Erythroblast (primary cell): ENCODE measurements at places on chromosomes 2 and 18.
A peak's percentile ranks its signal among the peaks of the same experiment; 100 is the strongest.

DNA sequence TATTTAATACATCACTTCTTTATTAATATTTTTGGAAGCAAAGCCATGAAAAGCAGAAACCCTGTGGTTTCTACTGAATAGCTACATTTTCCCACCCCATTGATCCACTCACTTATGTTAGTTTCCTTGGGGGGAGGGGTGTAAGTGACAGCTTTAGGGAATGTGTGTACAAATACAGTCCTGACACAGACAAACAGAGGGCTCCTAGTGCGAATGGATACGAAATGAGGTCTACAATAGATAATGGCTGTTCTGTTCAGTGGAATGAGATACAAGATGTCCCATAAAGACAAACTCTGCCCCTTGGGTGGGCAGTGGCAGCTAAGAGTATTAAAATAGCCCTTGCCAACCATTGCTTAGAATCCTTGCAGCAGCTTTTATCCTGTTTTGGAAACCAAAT is 312.9 kb downstream of the NCKAP5 start:
- no peak for DNase-seq

- DNase-seq = no peak
Measured at GRCh38 chr2:37652199-37652640, 19.2 kb downstream of the CDC42EP3 start.

DNA sequence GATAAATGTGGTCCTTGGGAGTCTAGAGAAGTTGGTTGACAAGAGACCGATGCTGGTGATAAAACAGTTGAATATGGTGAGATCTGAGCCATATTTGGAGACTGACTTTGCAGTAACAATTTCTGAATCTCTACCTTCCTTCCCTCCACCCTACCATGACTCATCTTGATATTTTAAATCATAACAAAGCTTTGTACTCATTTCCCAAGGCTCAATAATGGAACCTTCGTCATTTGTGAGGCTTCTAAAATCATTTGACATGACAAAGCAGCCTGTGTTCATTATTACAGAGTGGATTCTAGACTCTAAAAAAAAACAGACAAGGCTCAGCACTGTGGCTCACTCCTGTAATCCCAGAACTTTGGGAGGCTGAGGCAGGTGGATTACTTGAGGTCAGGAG is 38.5 kb upstream of the PDCL3 start:
- no peak for DNase-seq

DNA sequence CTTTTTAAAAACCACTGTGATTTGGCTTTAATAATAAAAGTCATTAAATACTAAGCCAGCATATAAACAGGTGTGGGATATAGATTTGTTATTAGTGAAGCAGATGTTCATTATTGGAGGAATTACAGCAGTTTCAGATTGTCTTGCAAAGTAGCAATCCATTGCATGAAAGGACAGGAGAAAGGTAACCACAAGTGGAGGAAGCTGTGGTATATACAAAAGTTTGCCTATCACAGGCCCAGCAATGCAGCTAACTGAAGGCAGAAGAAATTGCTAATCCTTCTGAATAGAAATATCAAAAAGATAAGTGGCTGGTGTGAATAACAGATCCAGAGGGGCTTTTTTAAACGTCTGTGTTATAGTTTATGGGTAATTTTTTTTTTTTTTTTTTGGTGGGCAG is 199.4 kb downstream of the ZNF385B start:
- DNase-seq = no peak

DNA sequence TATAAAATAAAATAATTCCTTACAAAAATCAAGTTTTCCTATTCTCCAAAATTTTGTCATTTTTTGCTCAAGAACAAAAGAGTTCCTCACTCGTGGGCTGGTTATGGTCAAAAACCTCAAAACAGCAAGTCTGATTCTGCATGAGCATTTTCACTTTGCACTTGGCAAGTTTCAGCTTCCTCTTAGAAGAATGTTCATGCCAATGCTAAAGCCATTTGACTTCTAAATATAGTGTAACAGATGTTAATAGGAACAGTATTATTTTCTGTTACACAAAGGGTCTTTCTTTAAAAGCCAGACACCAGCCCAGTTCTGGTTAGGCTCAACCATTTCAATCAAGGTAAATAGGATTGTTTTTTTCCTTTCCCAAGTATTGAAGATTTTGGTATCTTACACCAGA is 261.3 kb upstream of the CCDC68 start:
- DNase-seq = no peak

- peak; percentile 9 for DNase-seq
Measured at GRCh38 chr2:217162533-217162932, 302.7 kb upstream of the TNP1 start.

DNA sequence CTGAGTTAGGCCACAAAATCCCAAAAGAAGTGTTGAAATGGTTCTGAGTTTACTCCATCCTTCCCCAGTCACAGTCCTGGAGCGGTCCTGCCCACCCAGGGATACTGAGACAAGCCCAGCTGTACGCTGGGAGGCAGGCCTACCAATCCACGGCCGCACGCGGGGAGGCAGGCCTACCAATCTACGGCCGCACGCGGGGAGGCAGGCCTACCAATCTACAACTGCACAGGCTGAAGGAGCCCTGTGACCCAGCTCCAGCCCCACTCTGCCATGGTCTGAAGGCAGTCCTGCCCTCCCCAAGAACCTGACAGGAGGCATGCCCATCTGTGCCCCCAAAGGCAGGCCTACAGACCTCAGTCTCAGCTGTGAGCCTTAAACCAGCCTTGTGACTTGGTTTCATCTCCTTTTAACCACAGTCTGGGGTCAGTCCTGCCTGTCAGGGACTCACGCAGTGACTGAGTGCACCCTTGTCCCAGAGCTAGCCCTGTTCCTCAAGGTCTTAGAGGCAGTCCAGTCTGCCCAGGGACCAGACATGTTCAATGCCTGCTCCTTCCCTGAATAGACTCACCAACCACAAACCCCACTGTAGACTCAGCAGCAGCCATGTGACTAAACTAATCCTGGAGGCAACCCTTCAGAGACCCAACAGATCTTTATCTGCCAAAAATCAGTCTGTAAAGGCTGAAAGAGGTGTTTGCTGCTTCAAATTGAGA is 36.8 kb downstream of the GPC1 start:
- DNase-seq = no peak

- DNase-seq = no peak
Measured at GRCh38 chr2:39145906-39146421, 25.1 kb upstream of the SOS1 start.

- DNase-seq = no peak
Measured at GRCh38 chr2:213104092-213104902, 47.1 kb downstream of the IKZF2 start.

- no peak for DNase-seq
Measured at GRCh38 chr18:59993560-59993959, 93.8 kb downstream of the PMAIP1 start.

- DNase-seq = no peak
Measured at GRCh38 chr18:62665188-62665587, 50.2 kb upstream of the PHLPP1 start.

DNA sequence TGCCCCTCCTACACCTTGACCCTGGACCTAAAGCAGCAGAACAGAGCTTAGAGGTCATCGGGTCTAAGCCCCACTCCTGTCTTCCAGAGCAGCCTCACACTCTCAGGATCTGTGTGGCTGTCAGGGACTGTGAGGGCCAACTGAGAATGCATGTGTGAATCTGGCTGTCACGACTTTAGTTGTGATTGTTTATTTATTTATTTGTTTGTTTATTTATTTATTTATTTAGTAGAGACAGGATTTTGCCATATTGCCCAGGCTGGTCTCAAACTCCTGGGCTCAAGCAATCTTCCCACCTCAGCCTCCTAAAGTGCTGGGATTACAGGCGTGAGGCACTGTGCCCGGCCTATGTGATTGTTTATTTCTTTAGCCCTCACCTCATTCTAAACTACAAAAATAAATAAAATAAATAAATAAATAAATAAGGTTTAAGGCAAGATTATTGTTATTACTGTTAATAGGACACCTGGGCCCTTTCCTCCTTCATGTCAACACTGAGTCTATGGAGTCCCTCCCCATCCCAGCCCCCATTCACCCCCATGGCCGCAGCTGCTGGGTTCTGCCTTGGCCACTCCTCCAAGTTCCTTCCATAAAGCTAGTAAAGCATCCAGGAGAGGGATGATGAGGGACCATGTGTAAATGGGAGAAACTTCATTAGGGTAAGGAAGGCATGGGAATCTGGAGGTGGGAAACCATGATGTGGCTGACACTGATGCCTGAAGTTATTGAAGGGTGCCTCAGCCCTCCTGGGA is 39.9 kb upstream of the EDAR start:
- DNase-seq = no peak

DNA sequence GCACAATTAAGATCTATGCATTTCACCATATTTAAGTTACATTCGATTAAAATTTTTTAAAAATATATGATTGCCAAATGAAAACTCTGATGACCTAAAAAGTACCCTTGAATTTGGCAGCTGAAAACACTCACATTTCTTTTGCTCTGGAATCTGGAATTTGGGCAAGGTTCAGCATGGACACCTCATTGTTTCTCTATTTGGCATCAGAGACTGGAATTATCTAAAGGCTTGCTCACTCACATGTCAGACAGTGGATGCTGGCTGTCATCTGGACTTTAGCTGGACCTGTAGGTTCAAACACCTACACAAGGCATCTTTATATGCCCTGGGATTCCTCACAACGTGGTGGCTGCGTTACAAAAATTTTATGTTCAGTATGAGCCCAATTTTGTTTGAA is 16.1 kb downstream of the MBOAT2 start:
- DNase-seq = no peak

DNA sequence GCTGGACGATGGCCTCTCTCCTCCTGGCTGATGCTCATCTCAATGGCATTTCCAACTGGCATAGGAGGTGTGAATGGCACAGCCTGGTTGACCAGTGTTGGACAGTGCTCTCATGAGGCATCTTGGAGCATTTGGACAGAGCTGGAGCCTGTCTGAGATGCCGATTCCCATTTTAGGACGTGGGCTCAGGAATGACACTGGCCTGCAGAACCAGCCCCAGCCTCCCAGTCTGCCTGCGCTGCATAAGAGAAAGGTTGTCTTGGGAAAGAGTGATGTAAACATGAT is 118.2 kb upstream of the COPS8 start:
- DNase-seq = no peak

- DNase-seq = no peak
Measured at GRCh38 chr18:62942578-62942977, 227.2 kb downstream of the PHLPP1 start.

DNA sequence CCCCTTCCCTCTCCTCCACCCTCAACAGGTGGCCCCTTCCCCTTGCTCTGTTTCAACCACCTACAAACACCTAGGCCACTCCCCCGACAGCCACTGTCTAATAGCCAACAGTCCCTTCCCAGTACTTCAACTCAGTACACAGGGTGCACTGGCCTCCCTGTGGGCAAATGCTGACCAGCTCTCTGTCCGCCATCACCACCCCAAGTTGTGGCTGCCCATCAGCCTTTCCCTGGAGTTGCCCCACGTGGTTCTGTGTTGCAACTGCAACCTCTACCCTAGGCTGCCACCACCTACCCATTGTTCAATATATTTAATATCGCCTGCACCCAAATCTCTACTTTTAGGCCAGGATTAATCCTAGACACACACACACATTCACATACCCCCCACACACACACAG is 173.5 kb downstream of the MREG start:
- DNase-seq = no peak

GRCh38 chr2:234905547-234906265 is 46.1 kb upstream of the SH3BP4 start:
- DNase-seq = no peak

- DNase-seq = no peak
Measured at GRCh38 chr2:64640153-64641044, 13.3 kb downstream of the SERTAD2 start.

GRCh38 chr2:217816396-217816869 is 186.4 kb downstream of the TNS1 start:
- DNase-seq = no peak

GRCh38 chr2:120323214-120323613 is 22.7 kb upstream of the INHBB start:
- DNase-seq = no peak

DNA sequence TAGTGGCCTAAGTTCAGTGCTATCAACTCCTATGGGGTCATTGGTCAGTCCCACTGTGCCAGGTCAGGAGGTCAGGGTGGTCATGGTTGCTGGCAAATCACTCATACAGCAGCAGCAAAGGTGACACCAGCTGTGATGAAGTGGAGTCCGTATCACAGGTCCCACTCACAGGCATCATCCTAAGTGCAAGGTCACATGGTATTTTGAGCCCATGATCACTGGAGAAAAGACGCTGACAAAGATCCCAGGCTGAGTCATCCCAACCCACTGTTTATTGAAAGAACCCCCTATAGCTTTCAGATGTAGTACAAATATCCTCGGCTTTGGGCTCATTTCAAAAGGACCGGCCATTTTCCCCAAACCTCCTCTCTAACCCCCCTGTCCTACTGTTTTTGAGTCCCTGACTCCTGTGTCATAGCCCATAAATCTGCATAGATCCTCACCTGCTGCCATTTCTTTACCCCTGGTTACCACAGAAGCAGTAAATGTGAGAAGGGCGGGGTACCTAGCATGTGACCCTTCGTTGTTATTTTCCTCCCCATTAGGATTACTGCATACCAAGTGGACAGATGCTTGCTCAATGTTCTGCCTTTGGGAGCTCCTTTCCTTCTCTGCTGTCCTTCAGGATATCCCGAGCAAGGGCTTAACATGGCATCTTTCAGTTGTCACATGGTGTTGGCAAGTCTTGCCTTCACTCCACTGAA is 107.7 kb downstream of the COL6A3 start:
- DNase-seq = no peak
